Activated T-helper 1 cell treated with anti-CD3 and anti-CD28 coated beads, Interleukin-12 subunit alpha, Interleukin-12 subunit beta, Interleukin-2, Interleukin-4 antibody, amounts not matched to agents 30 ng/mL and 10 ng/mL and 1 ng/mL, durations not matched to agents 14 hours and 24 hours and 36 hours (primary cell): ENCODE measurements at places on chromosomes 4 and X. TPM values are rescaled to one million over a fixed set of nuclear protein-coding genes. Genes with fewer than 3 reads are reported as not detected.

DNA sequence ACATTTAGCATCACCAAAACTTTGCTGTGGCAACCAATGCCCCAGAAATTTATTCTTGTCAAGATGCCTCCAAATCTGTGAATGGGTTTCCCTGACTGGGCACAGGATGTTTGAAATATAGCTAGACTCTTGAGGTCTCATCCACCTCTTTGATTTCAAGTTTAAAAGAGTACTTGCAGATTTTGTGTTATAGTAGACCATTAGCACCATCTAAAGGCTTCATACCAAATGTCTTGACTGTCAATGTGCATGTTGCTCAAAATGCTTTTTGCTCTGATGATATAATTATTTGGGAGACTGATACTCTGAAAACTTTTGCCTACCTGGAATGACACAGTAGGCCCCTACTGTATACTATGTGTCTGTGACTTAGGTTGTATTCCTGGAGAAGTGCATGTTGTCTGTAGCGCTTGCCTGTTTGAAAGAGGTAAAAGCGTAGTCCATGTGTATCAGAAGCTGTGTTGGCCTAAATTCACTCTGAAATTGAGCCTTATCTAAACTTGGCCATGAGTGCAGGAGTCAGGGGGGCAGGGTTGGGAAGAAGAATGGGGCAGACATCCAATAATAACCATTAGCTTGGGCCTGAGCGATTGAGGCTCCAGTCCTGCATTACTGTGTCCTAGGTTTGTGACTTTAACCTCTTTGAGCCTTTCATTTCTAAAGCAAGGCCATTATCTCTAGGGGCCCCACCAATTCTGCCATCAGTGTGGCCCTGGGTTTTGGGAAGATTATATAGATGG lies 33.8 kb downstream of the NDP start:
- H3K27ac ChIP-seq = no peak overlapping the region
- no peaks in the 10 kb centered on the region for H3K36me3 ChIP-seq
- no peak for DNase-seq
- H3K27me3 ChIP-seq = peaks cover 5% of the 10 kb centered on the region

Gene TMEM129
- total RNA-seq = 27.4 and 28.4 TPM in 2 replicates

DNA sequence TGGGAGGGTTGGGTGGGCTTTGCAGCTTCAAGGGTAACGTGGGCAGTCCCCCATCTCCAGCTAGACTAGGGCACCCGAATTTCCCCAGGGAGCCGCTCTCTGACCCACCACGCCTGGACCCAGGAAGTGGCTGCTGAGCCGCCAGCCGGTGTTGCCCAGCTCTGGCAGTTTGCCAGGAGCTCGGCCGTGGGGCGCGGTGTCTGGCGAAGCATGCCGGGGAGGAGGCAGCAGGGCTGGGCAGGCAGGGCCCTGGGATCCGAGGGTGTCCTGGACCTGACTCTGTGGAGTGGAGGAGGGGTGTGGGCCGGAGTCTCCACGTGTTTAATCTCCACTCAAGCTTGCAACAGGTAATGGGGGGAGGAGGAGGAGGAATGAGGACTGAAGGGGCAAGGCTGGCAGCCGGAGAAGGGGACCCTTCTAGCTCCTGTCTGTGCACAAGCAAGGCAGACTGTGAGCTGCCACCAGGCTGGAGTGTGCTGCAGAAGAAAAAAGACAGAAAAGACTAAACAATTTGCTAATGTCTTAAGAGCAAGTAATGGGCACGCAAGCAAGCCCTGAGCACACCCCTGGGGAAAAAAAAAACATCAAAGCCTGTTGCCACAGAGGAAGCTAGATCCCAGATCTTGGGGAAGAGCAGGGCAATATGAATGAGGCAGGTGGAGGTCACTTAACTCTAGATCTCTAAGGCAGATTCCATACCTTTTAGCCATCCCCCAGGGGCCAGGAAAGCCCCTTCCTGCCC lies 2.4 kb downstream of the LONRF3 start:
- no peak overlapping the region for H3K27ac ChIP-seq
- H3K4me1 ChIP-seq = peaks cover 13% of the 10 kb centered on the region
- no peak overlapping the region for H3K4me3 ChIP-seq
- no peaks in the 10 kb centered on the region for H3K36me3 ChIP-seq
- no peak for DNase-seq

- H3K4me3 ChIP-seq = no peak overlapping the region
- no peaks in the 10 kb centered on the region for H3K4me1 ChIP-seq
- H3K36me3 ChIP-seq = no peaks in the 10 kb centered on the region
- no peak overlapping the region for H3K27ac ChIP-seq
Measured at GRCh38 chr4:30269850-30270249, 450.3 kb upstream of the PCDH7 start.

DNA sequence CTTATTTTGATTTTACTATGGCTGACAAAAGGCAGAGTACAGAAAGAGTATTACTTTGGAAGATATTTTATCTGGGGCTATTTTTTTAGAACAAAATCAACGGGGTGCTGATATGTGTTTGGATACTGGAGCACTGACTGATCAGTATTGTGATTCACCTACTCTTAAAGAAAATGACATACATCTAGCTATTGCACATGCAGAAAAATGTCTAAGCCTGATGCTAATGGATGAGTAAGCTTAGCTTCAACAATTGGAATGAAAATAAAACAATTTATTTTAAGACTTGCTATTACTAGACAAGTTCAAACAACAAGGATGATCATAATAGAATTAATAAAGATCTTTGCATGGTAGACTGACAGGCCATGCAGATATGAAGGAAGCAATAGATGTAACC lies 262.0 kb downstream of the PPP1R2C start:
- DNase-seq = no peak
- H3K27ac ChIP-seq = no peak overlapping the region
- H3K4me1 ChIP-seq = no peaks in the 10 kb centered on the region
- no peak overlapping the region for H3K4me3 ChIP-seq
- no peaks in the 10 kb centered on the region for H3K36me3 ChIP-seq
- H3K27me3 ChIP-seq = no peaks in the 10 kb centered on the region

Gene ZNF630
- total RNA-seq = 0.24 and 0.29 TPM in 2 replicates

DNA sequence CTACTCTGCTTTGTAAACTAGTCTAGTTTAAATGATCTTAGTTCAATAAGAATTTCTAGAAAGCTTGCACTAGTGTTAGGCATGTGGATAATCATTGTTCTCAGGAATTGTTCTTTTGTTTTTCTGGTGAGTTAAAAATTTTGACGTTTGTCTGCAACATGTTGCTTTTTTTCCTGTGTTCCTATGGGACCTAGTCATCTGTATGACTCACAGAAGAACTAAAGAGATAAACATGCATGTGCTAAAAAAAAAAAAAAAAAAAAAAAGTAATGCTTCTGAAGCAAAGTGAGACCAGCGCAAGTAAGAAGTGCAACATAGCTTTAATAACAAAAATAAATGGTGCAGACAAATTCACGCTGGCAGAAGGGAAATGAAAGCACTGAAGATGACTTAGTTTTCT lies 471.2 kb downstream of the IQCM start:
- no peaks in the 10 kb centered on the region for H3K27me3 ChIP-seq
- no peaks in the 10 kb centered on the region for H3K4me1 ChIP-seq
- no peak for DNase-seq
- no peak overlapping the region for H3K27ac ChIP-seq

- no peak overlapping the region for H3K4me3 ChIP-seq
- no peaks in the 10 kb centered on the region for H3K36me3 ChIP-seq
- no peak overlapping the region for H3K27ac ChIP-seq
- no peak for DNase-seq
- H3K4me1 ChIP-seq = no peaks in the 10 kb centered on the region
Measured at GRCh38 chr4:110850461-110851442, 227.9 kb upstream of the PITX2 start.
